ENCODE measurements at places on chromosomes 5 and 9.

GRCh38 chr5:127723571-127723970, 20.4 kb downstream of the CCDC192 start:
- no peak for DNase-seq

GRCh38 chr5:1133510-1134201, 21.8 kb upstream of the SLC12A7 start:
- DNase-seq: no peak

GRCh38 chr9:137082925-137083290, 3.9 kb upstream of the MAN1B1 start:
- DNase-seq: no peak

GRCh38 chr9:131844745-131845118, 104.9 kb upstream of the RAPGEF1 start:
- no peak for DNase-seq

DNA sequence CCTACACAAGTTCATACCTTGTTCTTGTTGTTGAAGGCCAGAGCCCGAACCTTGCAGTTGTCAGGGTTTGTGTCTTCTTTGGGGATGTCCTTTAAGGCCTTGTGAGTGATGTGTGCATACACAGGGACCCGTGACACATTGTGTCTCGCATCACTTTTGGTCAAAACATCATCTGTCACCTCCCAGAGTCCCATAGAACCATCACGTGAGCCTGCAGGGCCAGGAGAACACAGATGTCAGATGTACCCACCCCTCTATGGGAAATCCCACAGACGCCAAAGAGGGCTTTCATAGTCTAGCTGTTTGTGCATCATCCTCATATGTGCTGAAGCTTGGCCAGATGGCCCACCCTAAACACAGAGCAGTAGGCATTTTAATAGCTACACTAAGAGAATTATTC, 28.2 kb downstream of the DCAF12 start:
- DNase-seq: no peak

DNA sequence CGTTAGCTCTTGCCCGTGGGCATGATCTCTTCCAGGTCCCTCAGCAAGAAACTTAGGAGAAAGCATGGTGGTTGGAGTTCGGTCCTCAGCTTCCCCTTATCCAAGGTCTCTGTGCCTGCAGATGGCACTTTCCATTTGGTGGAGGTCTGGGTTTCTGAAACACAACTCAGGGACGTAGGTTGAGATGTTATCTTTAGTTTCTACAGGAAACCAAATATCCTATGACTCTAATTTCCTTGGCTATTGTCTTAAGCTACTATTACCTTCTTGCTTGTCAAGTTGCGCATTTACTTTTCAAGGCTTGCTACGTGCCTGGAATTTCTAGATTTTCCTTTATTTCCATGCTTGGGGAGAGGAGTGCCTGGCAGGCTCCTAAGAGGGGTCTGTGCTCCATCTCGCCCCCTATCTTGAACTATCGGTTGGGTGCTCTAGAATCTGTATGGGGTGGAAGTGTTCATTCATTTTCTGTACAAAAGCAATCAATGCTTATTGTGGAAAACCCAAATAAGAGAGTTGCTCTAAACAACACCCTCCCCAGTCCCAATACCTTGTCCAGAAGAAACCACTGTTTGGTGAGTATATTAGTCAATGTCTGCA, 32.9 kb upstream of the KCNIP1 start:
- DNase-seq: no peak

GRCh38 chr9:18071651-18072060, 402.3 kb upstream of the ADAMTSL1 start:
- DNase-seq: no peak

DNA sequence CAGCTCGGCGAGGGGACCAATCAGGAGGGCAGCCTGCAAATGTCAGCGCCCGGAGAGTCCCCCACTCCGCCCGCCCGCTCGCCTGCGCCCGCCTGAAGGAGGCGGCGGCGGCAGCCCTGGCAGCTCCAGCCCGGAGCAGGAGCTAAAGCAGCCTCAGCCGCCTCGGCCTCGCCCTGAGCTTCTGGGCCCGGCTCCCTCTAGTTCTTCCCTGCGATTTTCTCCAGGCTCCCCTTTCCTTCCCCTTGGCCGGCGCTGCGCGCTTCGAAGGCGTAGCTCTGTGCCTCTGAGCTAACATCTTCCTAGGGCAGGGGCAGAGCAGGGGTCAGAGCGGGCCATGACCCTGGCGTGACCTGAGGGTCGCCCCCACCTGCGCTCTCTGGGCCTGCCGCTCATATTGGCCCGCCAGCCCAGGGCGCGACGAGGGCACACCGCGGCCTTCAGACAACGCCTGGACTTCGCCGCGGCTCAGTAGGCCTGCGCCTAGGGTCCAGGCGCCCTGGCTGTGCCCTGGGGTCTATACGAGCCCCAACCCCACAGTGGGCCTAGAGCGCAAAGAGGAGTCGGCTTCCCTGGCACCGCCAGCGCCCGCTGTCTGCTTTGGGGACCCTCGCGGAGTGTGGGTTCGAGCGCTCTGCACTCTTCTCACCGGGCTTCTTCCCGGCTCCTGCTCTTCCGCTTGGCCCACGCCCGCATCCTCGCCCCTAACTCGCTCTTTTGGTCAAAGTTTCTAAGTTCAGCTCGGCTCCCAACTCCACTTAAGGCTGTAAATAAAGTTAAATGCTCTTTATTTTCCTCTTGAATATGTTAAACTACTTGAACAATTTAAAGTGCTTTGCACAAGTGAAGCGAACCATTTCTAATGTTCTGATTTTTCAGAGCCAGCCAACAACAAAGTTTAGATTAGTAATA, 504 bp upstream of the OTP start:
- DNase-seq: no peak

GRCh38 chr5:170477906-170478305, 25.9 kb upstream of the KCNIP1 start:
- DNase-seq: no peak

- no peak for DNase-seq
These were observed 974.2 kb upstream of the CDH9 start for GRCh38 chr5:28012538-28012937.

- DNase-seq: no peak
These were observed 9.8 kb downstream of the ARAP3 start for GRCh38 chr5:141672071-141672840.

DNA sequence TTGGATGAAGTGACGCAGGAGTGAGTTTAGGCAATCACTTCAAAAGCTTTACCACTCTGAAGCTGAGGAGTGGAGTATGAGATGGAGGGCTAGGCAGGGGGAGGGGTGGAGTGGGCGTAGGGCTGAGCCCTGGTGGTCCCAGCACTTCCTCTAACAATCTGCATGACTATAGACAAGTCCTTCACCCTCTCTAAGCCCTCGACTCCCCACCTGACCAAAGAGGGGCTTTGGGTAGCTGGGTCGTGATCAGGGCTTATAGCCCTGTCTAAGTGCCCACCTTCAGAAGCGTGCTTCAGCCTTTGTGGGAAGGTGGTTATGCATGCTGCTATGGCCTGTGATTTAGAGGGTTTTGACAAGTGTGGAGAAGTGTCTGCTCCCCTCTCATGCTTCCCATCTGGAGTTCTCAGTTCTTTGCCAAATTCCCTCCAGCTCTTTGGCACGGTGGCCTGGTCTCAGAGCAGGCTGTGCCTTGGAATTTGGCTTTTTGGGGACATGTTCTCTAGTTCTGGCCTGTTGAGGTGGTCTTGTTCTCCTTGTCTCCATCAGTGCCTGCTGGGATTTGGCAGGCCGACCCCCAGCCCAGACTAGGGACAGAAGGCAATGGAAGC, 53.0 kb downstream of the ACTBL2 start:
- no peak for DNase-seq

DNA sequence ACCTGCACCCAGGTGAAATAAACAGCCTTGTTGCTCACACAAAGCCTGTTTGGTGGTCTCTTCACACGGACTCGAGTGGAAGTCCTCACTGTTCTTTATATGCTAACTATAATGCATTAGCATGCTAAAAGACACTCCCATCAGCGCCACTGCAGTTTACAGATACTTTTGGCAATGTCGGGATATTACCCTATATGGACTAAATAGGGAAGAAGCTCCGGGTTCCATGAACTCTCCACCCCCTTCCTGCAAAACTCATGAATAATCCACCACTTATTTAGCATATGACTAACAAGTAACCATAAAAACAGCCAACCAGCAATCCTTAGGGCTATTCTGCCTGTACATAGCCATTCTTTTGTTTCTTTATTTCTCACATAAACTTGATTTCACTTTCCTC, 426.2 kb upstream of the PTPRD start:
- DNase-seq: no peak

GRCh38 chr5:114007678-114008077, 354.2 kb upstream of the KCNN2 start:
- no peak for DNase-seq

DNA sequence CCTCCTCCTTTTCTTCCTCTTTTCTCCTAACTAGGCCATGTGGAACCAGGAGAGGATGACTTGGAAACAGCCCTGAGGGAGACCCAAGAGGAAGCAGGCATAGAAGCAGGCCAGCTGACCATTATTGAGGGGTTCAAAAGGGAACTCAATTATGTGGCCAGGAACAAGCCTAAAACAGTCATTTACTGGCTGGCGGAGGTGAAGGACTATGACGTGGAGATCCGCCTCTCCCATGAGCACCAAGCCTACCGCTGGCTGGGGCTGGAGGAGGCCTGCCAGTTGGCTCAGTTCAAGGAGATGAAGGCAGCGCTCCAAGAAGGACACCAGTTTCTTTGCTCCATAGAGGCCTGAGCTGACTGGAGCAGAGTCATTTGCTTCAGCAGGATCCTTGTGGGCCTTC, 13.7 kb downstream of the NUDT2 start:
- no peak for DNase-seq

DNA sequence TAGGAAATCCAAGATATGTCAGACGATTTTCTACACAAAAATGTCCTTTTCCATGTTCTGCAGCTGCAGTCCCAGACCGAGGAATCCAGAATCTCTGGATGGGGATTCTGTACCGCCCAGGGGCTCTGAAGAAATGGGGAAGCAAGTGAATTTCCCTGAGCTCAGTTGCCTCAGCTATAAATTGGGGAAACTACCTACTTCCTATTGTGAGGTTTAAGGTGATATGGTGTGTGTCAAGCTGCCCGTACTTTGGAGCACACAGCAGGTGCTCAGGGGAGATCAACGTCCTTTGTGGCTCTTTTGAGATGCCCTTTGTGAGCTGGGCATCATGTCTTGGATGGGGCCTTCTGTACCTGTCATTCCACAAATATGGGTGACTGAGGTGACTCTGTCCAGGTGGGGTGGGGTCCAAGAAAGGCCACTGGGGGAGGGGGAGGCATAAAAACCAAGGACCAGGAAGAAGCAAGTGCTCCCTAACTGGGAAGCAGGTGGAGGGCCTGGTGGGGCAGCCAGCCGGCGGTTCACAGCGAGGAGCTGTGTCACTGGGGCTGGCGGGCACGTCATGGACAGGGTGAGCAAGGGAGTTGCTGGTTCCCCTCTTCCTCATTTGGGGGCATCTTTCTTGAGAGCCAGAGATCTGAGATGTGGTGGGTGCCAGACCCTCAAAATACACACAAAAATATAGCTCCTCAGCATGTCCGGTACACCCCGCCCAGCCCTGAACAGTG, 116.0 kb downstream of the CRB2 start:
- DNase-seq: no peak

- no peak for DNase-seq
These were observed 143.2 kb upstream of the DMRT1 start for GRCh38 chr9:698276-698675.
